Stimulated activated CD4-positive, alpha-beta T cell treated with anti-CD3 and anti-CD28 coated beads, Interleukin-15, amount 100 ng/mL, for 1 hour (primary cell): ENCODE measurements at places on chromosomes 12 and 14.

DNA sequence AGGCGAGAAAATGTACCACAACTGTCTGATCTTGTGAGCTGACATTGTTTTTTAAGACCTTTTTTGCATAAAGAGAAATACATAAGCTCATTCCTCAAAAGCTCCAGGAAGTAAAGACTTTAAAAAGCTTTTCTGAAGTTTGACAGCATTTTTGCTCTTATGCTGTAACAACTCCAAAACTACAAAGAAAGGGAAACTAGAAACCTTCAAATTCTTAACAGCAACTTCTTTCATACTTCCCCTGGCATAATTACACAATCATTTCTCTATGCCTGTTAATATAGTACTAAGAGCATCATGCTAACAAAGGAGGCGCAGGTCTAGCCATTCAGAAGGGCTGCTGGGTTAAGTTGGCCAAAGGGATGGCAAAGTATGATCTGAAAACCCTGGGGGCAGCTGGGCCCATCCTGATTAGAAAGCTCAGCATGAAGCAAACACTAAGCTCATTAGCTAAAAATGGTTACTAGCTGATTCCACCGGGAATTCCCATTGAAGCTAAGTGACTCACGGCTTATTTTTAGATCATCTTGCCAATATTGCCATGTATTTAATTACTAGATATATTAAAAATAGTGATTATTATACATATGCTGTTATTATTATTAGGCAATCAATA is 26.1 kb upstream of the ANP32D start:
- DNase-seq = no peak

DNA sequence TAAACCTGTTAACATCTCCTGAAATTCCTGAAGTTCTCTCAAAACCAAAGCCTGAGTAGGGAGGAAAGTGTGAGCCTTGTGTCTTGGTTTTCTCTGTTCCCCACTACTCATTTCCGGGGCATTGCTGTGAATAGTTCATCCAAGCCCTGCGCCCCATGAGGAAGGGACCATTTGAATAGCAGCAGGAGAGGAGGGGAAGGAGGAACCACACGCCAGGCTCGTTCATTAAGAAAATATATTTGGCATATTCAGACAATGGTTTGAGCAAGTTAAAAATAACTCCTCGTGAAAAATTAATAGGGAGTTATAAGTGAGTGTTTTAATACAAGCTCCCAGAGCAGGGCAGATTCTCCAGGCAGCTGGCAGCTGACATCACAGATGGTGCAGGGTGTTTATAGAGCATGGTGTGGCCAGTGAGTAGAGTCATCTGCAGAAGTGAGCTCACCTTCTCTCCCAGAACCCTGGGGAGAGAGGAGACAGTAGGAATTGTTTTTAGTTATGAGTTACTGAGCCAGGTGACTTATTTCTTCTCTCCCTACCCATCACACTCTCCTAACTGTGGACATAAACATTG is 29.5 kb upstream of the CISTR start:
- DNase-seq = no peak

DNA sequence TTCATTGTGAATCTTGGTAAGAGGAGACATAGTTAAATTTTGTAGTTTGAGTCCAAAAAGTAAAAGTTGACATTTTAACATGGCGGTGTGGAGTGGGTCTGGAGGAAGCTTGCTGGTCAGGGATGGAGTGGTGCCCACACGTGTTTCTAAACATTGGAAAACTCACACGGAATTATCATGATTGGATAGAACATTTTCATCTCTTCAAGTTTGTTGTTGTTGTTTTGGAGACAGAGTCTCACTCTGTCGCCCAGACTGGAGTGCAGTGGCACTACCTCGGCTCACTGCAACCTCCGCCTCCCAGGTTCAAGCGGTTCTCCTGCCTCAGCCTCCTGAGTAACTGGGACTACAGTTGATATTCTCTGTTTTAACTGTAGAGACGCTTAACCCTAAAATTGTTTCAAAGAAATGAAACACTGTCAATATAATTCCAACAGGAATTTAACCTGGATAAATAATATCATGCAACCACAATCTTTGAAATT is 502 bp upstream of the MBIP start:
- DNase-seq = no peak

GRCh38 chr12:43281563-43281962 is 270.4 kb downstream of the ADAMTS20 start:
- DNase-seq = no peak

DNA sequence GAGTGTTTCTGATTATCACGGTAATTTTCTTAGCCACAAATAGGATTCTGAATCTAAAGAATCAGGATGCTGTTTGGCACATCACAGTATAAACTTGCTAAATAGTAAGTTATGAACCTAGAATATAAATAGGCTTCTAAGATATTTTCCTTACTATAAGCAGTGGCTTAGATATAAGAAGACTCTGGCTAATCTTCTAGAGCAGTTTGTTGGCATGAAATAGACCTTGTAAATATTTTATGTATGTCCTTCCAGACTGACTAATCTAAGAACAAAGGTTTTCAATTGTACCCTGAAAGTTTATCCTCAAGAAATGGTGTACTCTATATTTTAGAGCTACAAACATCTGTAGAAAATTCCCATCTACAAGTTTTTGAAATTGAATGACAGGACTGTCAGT is 48.3 kb downstream of the LMNTD1 start:
- no peak for DNase-seq

- no peak for DNase-seq
Observed at GRCh38 chr14:95683793-95684192, 2.4 kb upstream of the TCL1B start.

GRCh38 chr12:81284137-81284536 is 206.3 kb downstream of the ACSS3 start:
- DNase-seq = no peak

DNA sequence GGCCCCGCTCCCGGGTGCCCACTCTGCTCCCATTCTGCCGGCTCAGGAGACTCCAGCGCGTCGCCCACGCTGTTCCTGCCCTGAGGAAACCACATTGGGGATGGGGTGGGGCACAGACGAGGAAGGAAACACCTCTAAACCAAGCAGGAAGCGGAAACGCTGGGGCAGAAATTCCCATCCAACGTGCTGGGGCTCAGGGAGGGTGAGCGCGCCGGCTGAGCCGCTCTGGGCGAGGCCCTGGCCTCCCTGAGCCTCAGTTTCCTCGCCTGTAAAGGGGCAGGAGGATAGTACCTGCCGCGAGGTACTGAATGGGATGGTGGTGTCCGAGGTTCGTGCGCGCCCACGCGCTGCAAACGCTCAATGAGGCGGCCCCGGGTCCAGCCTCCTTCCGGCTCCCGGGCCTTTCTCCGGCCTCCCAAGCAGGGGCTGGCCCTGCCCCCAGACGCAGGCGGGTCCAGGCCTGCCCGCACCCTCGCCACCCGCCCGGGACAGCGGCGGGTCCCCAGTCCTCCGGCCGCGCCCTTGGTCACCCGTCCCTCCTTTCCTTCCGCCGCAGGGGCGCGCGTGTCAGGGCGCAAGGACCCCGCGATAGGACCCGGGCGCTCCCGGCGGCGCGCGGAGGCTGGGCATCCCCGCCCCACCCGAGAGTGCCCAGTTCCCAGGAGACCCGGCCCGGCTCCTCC is 673 bp downstream of the BEGAIN start:
- DNase-seq = no peak

DNA sequence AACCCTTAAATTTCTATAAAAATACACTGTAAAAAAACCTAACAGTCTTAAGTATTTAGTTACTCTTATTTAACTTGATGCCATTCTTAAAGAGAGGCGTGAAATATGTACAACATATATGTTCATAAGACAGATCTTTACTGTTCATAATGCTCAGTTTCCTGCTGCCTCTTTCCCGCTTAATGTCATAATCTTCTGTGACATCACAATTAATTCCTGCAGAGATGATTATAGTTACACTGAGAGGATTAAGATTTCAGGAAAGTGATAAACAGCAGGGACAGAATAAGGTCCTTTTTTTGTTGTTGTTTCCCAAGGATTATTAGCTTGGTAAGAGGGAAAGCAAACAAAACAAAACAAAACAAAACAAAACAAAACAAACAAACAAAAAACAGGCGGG is 801.4 kb downstream of the FLRT2 start:
- no peak for DNase-seq

GRCh38 chr14:61598980-61599379 is 96.3 kb upstream of the HIF1A start:
- DNase-seq = no peak

DNA sequence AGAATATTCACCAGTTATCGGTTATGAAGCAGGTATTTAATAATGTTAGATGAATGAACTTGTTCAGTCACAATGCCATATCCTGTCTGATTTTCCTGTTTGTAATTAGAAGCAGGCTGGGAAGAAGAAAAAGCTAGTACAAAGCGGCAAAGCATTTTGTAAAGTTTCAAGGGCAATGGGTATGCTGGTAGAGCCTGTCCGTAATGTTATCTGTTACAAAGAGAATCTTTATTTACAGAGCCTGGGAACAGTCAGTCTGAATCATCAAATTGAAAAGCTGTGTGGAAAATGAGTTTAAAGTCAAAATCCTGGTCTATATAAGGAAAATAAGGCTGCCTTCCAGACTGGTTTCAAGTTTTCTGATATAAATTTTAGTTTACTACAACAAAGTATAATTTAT is 40.5 kb downstream of the PARP11 start:
- DNase-seq = no peak

- DNase-seq = no peak
Observed at GRCh38 chr12:14961466-14962152, at the start of gene ARHGDIB. Gene ARHGDIB (minus strand): TSS chr12:14961601. CDS start chr12:14950712, 10,889 bp downstream.

DNA sequence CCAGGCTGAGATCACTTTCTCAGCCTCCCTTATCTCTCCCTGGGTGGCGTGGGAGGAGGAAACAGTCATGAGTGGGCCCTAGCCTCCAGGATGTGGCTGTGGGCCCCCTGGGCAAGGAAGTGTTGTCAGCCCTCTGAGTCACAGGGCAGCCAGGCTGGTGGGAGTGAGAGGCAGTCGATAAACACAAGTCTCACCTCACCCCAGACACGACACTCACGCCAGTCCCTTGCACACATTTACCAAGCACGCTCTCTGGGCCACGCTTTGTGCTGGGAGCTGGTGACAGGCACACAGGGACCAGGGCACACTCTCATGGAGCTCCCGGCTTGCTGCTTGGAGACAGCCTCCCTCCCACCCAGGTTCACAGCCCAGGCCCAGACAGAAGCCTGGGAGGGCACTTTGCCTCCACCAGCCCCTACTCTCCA is 1.9 kb upstream of the KRT79 start:
- DNase-seq = no peak

GRCh38 chr12:108849660-108850059 is 7.7 kb downstream of the SSH1 start:
- no peak for DNase-seq

GRCh38 chr14:103028161-103028767 is 29.1 kb downstream of the CDC42BPB start:
- no peak for DNase-seq

DNA sequence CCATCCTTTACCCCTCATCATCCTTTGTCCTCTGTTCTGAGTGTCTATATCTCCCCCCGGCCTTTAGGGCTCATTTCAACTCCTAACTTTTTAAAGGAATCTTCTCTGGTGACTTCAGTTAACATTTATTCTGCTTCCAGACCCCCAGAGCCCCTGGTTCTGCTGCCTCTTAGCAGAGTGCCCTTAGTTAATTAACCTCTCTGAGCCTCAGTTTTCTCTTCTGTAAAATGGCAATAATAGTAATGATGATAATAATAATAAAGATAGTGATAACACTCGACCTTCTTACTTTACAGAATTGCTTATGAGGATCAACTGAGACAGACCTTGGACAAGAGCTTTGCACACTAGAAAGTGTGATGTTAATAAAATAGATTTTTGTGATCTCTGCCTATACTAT is 6.4 kb upstream of the C12orf43 start:
- no peak for DNase-seq

- DNase-seq = no peak
Observed at GRCh38 chr14:61148742-61149350, 132.3 kb downstream of the TMEM30B start.

DNA sequence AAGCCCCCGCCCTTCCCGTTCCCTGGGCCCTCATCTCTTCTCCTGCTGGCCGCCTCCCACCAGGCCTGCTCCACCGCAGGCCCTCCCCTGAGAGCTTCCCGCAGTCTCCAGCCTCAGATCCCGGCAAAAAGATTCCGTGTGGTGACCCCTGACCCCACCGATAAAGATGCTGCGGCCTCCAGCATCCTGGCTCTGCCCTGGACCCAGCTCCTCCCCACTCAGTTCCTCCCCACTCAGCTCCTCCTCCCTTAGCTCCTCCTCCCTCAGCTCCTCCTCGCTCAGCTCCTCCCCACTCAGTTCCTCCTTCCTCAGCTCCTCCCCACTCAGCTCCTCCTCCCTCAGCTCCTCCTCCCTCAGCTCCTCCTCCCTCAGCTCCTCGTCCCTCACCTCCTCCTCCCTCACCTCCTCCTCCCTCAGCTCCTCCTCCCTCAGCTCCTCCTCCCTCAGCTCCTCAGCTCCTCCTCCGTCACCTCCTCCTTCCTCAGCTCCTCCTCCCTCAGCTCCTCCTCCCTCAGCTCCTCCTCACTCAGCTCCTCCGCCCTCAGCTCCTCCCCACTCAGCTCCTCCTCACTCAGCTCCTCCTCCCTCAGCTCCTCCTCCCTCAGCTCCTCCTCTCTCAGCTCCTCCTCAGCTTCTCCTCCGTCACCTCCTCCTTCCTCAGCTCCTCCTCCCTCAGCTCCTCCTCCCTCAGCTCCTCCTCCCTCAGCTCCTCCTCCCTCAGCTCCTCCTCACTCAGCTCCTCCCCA is 17.0 kb downstream of the NOC4L start:
- DNase-seq = no peak

GRCh38 chr12:5785601-5786000 is 159.5 kb downstream of the ANO2 start:
- DNase-seq = no peak

- no peak for DNase-seq
Observed at GRCh38 chr12:57611108-57611826, at the start of gene ARHGEF25. Gene ARHGEF25 (plus strand): TSS chr12:57611435. CDS start chr12:57611895, 460 bp downstream.

DNA sequence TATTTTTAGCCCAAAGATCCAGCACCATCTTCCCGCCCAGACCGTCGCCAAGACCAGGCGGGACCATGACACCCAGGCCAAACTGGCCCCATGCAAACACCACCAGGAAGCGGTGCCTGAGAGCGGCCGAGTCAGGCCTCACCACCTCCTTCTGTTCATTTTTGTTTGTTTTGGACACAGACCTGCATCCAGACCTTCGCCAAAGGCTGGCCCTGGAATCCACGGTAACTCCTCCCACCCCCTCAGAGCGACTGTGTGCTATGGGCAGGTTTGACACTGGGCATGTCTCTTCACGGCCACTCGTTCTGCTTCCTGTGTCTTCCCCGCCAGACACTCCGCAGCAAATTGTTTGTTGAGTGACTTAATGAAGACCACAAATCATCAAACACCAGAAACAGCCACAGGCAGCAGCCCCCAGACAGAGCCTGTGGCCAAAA is 47.1 kb downstream of the NCOR2 start:
- DNase-seq = no peak

DNA sequence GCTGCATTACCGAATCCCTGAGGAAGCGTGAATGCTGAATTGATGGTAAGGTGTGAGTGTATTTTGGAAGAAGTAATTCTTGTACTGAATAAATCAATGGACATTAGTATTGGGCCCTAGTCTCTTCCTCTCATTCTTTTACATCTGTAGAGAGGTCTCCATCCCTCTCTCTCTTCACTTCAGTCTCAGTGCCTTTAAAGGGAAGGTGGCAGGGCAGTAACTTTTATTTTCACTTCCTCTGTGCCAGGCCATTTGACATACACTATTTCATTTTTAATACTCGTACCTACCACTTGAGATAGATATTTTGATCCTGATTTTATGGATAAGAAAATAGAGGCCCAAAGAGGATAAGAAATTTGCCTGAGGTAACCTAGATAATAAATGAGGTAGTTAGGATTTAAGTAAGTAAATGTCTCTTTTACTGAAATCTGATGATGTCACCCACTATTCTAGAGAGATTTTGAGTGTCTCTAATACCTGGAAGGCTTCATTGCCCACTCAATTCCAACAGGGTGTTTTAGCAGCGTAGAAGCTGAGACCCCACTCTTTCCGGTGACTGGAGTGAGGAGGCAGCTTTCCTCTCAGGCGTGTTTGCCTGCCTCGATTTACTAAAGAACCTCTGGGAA is 177.9 kb upstream of the PRICKLE1 start:
- DNase-seq = no peak
